NCI-H1092 (cell line): ENCODE measurements at places on chromosomes 16 and 17.

DNA sequence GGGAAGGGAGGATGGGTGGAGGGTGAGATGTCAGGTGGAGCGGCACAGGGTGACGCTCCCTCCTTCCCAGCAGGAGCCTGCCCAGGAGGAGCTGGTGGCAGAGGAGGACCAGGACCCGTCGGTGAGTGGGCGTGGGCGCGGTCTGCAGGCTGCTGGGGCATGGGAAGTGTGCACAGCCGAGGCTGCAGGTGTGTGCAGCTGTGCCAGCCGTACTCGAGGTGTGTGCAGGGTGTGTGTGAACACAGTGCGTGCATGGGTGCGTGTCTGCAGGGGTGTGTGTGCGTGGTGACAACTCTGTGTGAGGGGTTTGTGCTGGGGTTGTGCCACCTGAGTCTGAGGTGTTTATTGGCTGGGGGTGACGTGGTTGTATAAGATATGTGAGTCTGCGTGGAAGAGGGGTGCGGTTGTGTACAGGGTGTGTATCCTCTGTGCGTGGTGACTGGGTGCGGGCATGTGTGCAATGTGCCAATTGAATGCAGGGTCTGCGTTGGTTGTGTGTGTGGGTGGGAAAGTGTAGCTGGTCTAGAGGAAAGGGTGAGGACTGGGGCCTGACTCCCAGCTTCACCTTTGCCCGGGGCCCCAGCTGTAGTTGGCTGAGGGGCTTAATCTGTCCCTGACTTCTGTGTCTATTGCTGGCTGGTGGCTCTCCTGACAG lies 670 bp downstream of the TNFSF12 start:
- DNase-seq: no peak

GRCh38 chr16:84286578-84287240 lies 8.0 kb upstream of the WFDC1 start:
- no peak for DNase-seq

DNA sequence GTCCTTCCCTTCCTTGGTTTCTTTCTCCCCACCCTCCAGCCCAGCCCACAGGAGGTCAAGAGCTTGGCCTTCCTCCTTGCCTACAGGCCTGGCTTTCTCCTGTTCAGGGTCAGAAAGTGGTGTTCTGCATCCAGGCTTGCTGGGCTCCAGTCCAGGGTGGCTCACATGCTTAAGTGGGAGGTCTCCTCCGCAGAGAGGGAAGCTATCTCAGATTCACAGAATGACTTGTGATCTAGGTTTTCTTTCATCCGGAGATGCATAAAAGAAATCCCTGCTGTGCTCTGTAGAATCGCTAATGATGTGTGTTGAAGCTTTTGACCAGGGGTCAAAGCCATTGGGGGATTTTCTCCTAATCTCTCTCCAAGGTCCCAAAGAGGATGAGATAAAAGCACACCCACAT lies 382.3 kb upstream of the EEF2KMT start:
- DNase-seq: no peak

- no peak for DNase-seq
Observed at GRCh38 chr16:89261691-89262563, 44.4 kb downstream of the ZNF778 start.
